ENCODE measurements at places on chromosomes 1 and 21.
A peak's percentile ranks its signal among the peaks of the same experiment; 100 is the strongest.

- DNase-seq, result no peak
Observed at GRCh38 chr1:38777464-38777957, 82.1 kb downstream of the RRAGC start.

- DNase-seq, result peak; percentile 60
Observed at GRCh38 chr1:182786223-182786994, 3.2 kb upstream of the NPL start.

GRCh38 chr1:12384836-12385456, 155.1 kb downstream of the VPS13D start:
- no peak for DNase-seq

GRCh38 chr1:45563843-45564242, 13.2 kb downstream of the AKR1A1 start:
- no peak for DNase-seq

GRCh38 chr1:205598841-205599668, 32.8 kb downstream of the ELK4 start:
- DNase-seq, result peak; percentile 83

DNA sequence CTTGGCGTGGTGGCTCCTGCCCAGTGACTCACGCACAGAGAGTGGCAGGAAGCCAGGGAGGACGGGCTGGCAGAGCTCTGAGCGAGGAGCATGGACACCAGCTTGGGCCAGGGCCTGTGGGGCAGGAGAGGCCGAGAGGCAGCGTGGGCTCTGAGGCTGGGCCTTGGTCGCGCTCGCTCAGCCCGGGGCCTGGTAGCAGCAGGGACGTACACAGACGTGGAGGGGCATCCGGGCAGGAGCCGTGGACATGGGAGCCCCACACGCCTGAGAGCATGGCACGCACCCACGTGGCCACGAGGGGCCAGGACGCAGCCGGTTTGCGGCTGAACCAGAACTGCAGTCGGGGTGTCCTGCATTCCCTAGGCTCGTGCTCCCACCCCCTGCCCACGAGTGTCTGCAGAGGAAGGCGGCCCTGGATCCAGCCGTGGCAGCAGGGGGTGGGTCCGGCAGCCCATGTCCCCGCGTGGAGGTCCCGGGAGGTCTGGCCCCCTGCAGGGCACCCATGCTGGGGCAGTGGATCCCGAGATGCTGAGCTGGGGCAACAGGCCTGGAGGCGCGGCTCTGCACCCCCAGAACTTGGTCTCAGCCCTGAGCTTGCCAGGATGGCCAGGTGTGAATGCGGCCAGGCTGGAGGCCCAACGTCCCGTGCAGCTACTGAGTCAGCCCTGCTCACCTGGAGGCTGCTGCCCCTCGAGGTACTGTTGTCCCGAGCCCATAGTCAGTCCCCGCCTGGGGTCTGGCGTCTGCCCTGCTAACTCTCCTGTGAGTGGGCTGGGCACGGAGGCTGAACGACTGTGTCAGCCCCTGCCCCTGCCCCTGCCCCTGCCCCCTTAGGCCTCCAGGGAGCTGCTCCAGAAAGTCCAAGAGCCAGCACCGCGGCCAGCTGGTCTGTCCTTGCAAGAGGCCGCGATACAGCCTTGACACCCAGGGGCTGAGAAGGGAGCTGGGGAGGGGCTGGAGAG, 61.6 kb downstream of the SLX9 start:
- DNase-seq, result peak; percentile 41

DNA sequence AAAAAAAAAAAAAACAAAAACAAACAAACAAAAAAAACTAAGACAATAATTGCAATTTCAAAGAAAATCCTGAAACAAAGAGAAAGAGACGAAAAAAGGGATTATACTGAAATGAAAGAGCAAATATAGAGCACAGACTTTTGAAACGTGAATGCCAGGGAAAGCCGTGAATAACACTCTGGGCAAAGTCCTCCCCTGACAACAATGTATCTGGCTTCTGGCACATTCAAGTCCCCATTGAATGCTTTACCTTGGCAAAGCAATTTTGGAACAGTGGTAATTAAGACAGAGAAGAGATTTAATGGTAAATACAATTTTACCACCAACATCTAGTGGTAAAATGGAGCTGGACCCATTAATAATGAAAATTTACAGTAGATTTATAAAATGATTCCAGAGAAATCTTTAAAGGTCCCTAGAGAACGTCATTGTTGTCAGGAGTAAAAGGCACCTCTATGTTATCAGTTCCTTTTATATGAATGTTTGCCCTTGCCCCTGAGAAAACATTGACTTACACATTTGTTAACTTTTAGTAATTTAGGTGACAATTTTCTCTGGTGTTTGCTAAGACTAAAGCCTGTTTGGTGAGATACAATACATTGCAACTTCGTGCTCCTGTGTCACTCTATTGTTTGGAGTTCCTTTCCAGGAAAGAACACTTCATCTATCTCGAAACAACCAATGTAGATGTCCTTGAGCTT, 89.7 kb downstream of the GREM2 start:
- no peak for DNase-seq

GRCh38 chr1:239814306-239814881, 277.3 kb upstream of the FMN2 start:
- peak; percentile 83 for DNase-seq

- no peak for DNase-seq
Observed at GRCh38 chr1:247121382-247121781, 17.2 kb upstream of the ZNF669 start.

- DNase-seq, result no peak
Observed at GRCh38 chr1:213415691-213416380, 364.8 kb downstream of the RPS6KC1 start.

DNA sequence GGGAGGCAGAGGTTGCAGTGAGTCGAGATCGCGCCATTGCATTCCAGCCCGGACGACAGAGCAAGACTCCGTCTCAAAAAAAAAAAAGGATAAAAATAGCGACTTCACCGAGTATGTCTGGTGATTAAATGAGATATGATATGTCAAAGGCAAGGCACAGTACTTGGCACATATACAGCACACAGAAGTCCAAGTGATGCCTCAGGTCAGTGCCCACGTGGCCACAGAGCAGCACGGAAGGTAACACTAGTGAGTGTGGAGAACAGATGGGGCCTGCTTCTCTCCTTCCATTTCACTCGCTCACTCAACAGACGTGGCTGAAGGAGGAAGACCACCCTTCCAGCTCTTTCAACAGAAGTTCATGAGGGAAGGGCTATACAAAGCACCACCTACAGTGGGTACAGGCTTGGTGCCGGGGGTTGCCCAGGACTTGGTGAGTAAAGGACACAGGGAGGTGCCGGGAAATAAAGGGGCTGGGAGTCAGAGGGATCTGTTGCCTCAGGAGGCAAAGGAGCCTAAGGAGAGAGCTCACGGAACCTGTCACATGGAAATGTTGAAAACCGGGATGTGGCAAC, 8.9 kb downstream of the CSRP1 start:
- no peak for DNase-seq
